ENCODE measurements at places on chromosomes 12 and 14. TPM values are rescaled to one million over a fixed set of nuclear protein-coding genes. Genes with fewer than 3 reads are reported as not detected.
A peak's percentile ranks its signal among the peaks of the same experiment; 100 is the strongest.

DNA sequence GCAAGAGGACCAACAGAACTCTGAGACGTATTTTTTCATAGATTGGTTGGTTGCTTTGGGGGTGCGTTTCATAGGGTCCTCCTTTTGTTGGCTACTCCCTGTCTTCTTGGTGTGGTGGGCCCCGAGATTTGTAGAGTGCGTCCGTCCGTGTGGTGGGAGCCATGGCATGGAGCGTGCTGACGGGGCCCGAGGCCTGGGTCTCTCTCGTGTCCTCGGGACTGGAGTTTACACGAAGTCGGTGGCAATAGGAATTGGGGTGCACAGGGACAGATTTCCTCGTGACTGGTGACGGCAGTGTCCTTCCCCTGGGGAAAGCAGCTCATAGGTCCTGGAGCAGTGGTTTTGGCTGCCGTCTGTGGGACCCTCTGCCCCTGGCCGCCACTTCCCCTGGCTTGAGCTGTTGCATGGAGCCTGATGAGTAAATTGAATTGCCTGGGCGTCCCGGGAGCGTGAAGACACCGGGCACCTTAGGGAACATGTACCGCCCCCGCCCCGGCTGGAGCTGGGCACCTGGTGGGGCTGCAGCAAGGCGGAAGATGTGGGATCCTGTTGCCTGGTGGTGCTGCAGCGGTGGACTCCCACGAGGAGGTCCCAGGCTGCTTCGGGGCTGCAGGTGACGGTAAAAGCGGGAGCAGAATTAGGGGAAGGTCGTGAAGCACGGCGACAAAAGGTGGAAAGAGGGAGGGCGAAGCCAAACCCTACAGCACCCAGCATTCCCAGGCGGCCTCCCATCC lies 153.7 kb upstream of the ALG10B start:
- no peak for DNase-seq

DNA sequence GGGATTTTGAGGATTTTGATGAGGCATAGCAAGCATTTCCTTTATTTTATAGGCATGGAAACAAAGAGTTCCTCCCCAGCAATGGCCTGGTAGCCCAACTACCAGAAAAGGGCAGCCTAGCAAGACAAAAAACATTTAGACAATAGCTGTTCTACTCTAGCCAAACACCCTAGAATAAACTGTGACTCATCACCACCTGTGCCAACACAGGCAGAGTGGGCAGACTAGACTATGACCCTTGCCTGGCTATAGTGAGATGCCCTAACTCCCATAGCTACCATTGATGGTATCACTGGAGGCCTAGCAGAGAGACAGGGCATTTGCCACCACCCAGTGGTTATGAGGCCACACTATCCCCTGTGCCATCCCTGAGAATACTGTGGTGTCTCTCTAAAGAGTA lies 15.5 kb upstream of the CCER1 start:
- DNase-seq, result no peak

- no peak for DNase-seq
Observed at GRCh38 chr12:89789862-89790261, 81.2 kb upstream of the ATP2B1 start.

- no peak for DNase-seq
Observed at GRCh38 chr12:27252934-27253333, 8.8 kb downstream of the STK38L start.

DNA sequence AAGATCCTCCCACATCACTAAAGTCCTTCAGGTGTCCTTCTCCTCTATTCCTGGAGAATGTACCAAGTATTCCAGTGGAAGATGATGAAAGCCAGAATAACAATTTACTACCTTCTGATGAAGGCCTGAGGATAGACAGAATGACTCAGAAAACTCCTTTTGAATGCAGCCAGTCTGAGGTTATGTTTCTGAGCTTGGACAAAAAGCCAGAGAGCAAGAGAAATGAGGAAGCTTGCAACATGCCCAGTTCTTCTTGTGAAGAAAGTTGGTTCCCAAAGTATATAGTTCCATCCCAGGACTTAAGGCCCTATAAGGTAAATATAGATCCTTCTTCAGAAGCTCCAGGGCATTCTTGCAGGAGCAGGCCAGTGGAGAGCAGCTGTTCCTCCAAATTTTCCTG lies 54.6 kb upstream of the HELB start:
- no peak for DNase-seq

GRCh38 chr12:482061-482460 lies 22.3 kb downstream of the B4GALNT3 start:
- no peak for DNase-seq

DNA sequence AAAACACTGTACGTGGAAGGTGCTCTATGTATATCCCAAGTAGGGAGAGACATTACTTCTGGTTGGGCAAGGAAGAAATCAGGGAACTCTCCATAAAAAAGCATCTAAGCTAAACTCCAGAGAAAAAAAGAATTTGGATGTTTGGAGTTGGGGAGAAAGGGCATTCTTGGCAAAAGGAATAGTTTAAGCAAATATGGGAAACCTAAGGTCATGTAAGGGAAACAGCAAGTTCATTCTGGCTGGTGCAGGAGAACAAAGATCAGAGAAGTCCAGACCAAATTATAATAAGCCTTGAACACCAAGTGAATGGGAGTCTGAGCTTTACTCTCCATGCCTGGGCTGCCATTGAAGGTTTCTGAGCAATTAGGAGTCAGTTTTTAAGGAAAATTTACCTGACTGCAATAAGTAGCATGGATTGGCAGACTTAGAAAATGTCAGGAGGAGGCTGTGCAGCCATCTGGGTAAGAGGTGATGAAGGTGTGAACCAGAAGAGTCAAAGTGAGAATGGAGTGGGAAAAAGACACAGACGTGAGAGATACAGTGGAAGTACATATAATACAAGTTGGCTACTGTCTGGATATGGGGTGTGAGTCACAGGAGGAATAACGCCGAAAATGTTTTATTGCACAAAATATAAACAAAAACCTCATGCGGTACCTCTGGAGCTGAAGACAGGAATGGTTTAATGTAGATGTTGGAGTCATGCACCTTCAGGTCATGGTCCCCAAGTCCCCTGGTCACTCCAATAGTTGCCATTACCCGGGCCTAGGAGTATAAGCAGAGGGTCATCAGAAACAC lies 222.6 kb downstream of the MON2 start:
- DNase-seq, result no peak

- peak; percentile 76 for DNase-seq
Observed at GRCh38 chr14:67820428-67820971, 921 bp downstream of the RAD51B start.

- no peak for DNase-seq
Observed at GRCh38 chr14:93905623-93906022, 21.5 kb upstream of the FAM181A start.

DNA sequence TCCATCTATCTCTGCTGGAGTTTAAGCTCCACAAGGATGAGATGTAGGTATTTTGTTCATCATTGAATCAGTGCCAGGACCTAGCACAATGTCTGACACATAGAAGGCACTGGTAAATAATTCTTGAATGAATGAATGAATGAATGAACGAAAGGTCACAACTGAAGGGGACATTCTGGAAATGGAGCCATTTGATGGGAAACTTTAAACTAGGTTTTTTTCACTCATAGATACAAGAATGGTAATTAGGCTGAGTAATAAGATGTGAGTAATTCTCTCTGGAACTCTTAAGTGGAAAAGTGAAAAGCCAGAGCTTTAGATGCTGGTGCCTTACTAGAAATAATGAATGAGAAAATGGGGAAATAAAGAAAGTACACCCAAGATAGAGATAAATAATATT lies 44.3 kb downstream of the SCN8A start:
- no peak for DNase-seq

DNA sequence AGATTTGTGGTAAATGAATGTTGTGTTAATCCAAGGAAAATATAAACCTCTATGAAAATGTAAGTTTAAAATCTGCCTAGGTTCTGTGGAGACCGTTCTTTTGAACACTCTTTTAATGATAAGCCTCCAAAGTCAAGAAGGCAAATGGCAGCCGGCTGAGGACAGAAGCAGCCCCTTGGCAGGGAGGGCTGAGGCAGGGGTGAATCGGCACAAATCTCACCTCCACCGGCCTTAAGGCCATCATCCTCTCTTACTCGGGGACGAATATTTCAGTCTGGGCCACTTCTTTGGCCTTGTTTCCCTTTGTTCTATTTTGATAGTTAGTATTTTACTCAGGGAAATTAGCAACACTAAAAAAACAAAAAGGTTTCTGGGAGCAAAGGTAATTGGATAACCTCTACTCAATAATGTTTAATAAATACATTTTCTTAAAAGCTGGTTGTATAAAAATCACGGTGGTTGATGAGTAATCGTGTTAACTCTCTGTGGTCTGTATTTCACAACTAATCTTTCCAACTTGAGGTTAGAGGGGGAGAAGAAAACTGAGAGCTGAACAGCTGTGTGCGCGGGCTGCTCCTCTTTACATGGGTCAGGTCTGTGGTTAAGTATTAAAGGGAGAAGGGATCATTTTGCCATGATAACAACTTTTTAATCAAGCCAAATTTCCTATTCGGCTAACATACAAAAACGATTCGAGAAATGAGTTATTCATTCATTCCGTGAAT lies 18.6 kb downstream of the LGMN start:
- peak; percentile 25 for DNase-seq

DNA sequence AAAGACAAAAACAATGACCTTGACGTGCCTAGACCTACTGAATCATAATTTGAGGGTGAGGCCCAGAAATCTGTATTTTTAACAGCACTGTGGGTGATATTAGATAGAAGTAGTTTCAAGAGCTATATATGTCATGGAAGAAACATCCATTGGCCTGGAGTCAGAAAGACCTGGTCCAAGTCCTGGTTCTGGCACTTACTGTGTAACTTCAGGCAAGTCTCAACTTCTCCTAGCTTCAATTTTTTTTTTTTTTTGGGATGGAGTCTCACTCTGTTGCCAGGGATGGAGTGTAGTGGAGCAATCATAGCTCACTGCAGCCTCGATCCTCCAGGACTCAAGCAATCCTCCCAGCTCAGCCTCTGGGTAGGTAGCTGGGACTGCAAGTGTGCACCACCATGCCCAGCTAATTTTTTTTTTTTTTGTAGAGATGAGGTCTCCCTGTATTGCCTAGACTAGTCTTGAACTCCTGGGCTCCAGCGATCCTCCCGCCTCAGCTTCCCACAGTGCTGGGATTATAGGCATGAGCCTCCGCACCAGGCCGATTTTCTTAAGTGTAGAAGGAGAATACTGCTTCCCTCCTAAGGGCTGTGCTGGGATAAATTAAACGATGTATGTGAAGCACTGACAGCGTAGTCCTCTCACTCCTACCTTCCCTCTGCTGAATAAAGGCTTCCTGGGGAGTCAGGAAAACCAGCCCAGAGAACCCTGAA lies 14.3 kb upstream of the GPX2 start:
- no peak for DNase-seq

GRCh38 chr12:124940143-124940392 lies 25.6 kb upstream of the UBC start:
- DNase-seq, result no peak

DNA sequence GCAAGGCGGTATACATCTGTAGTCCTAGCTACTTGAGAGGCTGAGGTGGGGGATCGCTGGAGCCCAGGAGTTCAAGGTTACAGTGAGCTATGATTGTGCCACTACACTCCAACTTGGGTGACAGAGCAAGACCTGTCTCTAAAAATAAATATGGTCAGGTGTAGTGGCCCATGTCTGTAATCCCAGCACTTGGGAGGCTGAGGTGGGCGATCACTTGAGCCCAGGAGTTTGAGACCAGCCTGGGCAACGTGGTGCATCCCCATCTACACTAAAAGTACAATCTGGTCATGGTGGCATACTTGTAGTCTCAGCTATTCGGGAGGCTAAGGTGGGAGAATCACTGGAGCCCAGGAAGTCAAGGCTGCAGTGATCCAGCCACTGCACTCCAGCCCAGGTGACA lies 40.6 kb downstream of the HECTD1 start:
- no peak for DNase-seq

DNA sequence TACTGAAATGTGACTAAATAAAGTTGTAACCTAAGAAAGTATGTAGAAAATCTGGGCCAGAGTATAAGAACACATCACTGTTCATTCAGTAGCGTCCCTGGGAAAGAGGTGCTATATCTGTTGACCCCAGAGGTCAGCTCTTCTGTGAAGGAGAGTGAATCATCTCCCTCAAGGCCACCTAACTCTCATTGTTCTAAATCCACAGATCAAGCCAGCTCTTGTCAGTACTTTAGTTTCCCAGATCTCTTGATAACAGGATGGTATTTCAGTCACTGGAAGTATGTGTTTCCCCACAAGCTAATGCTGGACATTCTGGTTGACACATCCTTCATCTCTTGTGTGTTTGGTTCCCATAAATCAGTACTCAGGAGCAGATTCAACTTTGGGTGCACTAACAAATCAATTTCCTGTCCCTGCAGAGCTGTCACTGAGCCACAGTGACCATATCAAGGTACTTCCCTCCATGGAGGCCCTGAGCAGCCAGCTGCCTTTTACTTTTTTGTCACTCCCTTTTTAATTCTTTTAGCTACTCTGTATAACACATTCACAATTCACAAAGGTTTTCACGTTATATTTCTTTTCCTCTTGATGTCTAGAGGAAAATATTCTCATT lies 7.8 kb downstream of the KRT1 start:
- DNase-seq, result peak; percentile 46

- peak; percentile 37 for DNase-seq
Observed at GRCh38 chr14:50666772-50667683, 1.1 kb downstream of the SAV1 start.

DNA sequence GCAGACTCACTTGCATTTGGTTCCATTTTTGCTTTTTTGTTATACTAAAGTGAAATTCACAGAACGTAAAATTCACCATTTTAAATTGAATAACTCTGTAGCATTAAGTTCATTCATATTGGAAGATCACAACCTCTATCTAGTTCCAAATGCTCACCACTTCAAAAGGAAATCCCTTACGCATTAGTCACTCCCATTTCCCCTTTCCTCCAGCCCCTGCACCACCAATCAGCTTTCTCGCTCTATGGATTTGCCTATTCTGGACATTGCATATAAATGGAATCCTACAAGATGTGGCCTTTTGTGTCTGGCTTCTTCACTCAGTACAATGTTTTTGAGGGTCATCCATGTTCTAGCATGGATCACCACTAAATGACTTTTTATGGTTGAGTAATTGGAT lies 294.5 kb downstream of the KSR2 start:
- DNase-seq, result no peak

Gene FCF1
- total RNA-seq, result 70.1 TPM

Gene LHX5
- not detected for total RNA-seq

Gene CIROP
- not detected for total RNA-seq

Gene KRT1
- total RNA-seq, result not detected

Gene SERPINA10
- total RNA-seq, result not detected

Gene PTGER2
- total RNA-seq, result 4.9 TPM

Gene PRH2
- not detected for total RNA-seq

Gene TMTC3
- total RNA-seq, result 21.9 TPM

Gene TCL1B
- not detected for total RNA-seq

Gene FAM234B
- 6.7 TPM for total RNA-seq

Gene CBLN3
- total RNA-seq, result 2.2 TPM

Gene DCAF11
- total RNA-seq, result 47.4 TPM

Measured in Caki2 (cell line).